Activated effector memory CD4-positive, alpha-beta T cell treated with Interleukin-2 at 50 U/mL for 16 hours (primary cell): ENCODE measurements at places on chromosomes 11 and 22.

DNA sequence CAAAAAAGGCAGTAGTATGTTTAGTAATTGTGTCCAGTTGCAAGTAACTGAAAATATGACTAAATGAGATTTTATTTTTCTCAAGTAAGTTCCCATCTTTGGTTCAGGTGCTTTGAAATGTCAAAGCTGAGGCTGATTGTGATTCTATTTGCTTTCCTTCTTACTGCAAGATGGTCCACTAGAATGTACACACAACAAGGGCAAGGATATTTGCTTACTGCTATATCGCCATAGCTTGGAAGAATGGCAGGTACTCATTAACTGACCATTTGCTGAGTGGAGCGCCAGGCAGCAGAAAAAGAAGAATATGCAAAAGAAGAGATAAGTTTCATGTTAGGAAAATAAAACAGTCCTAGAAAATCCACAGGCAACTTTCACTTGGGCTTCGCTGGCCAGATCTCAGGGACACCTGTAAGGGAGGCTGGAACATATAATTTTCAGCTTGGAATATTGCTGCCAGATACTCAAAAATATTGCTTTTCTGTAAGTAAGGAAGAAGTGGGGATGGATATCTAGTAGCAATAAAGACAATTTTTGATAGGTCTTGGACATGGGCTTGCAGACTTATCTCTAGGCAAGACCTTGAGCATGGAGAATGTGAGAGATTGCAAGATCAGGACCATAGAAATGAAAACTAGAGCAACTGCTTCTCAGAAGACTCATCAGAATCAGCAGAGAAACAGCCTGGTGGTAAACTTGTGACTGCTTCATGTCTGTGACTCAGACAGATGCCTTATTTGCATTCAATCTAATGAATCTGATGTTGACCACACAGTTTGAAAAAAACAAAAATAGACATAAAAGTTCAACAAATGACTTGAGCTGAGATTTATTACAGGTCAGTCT is 44.8 kb upstream of the OR9Q1 start:
- no peak for DNase-seq

DNA sequence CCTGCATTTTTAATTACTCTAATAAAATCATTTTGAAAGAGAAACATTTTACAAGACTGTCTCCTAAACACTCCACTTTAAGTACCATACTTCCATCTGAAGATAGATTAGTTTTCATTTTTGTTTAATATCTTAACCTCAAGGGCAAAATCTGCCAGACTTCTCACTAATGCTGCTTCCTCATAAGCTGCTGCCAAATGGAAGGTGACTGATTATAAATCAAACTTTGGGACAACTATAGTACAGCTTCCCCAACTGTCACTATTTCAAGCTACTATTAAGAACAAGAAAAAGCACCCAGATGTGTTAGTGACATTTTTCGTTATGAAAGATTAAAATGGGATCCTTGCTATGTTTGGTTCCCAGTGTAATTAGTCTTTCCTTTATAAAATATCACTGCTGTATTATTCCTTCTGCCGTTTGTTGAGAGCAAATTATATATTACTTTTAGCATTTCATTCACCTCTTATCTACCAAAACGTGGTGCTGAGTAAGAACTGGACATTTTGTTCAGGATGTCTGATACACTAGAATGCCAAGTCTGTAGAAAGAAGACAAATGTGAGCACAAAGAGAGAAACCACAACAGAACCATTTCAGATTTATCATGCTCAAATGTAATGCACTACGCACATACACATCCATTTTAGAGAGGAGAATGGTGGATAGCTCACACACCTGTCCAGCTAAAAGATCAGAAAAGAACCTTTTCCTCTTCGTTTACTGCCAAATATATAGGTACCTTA is 312.2 kb upstream of the C11orf87 start:
- no peak for DNase-seq

DNA sequence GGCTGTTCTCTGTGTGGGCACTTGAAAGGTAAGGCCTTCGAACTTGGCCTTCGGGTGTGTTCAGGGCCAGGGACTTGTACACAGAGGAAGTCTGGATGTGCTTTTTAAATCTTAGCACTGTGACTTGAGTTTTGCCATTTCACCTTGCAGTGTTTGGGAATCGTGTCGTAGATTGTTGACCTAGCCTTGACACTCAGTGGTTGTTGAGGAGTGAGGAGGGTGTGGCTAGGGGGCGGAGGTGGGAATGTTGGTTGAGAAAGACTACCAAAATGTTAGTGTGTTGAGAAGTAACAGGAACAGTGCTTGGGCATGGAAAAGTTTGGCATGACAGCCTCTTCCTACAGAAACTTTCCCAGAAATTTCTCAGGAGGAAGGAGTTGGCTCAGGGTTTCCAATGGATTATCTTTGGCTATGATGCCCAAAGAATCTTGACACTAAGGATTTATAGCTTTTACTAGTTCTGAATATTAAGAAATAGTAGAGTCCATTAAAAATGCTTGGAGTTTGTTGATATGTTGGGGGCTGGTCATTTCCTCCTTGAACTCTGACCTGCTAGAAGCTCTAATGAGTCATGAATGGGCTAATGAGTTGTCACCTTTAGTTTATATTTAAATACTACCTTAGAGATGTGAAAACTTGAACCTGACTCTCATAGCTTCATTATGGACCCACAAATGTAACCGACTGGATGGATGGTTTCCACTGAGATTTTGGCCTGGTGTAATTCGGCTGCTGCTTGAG is 40.6 kb downstream of the BARX2 start:
- DNase-seq = no peak

DNA sequence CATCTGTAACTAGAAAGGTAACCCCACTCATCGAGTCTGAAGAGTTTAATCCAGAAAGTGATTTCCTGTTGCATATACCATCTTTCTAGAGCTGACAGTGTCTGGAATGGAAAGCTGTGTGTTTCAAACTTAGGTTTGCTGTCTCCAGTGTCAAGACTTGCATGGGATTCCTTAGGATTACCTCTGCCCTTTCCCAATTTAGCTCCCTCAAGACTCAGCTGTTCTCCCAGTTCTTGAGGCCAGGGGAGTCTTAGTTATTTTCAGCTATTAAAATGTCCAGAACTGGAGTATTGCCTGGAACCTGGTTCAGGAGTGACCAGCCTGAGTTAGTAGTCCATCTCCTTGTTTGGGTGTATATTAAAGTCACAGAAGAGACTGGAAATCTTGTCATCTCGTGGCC is 25.0 kb upstream of the LDHA start:
- no peak for DNase-seq

GRCh38 chr11:35856756-35857155 is 87.1 kb upstream of the LDLRAD3 start:
- no peak for DNase-seq

DNA sequence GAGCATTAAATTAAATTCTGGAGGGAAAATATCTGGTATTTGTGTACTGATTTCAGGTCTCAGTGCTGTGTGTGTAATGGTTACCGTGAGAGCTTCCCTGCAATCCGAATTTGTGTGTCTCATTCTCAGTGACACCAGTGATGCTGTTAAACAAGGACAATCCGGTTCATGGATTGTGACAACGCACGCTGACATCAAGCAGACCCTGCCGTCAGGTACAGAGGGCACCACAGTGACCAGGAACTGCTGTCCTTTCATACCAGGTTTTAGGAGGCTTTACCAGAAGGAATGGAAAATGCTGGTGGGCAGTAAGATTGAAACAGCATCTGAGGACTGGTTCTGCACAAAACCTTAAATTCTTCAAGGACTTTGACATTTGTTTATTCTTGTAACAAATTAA is 30.5 kb upstream of the PLET1 start:
- no peak for DNase-seq

- no peak for DNase-seq
These were observed 43.7 kb downstream of the WNT11 start for GRCh38 chr11:76162336-76163288.

DNA sequence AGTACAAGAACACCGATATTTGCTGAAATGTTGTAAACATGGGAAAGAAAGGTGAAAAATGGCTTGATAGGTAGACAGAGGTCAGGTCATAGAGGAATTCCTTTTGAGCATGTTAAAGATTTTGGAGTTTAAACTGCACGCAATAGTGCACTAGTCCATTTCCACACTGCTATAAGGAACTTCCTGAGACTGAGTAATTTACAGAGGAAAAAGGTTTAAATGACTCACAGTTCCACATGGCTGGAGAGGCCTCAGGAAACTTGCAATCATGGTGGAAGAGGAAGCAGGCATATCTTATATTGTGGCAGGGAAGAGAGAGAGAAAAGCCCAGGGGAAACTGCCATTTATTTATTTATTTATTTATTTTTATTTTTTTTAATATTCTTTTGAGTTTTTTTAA is 5.0 kb downstream of the OR10A5 start:
- no peak for DNase-seq

- no peak for DNase-seq
These were observed 28.9 kb upstream of the ACER3 start for GRCh38 chr11:76831686-76832310.

GRCh38 chr11:71065841-71066240 is 186.5 kb downstream of the SHANK2 start:
- no peak for DNase-seq

- peak; percentile 64 for DNase-seq
These were observed at the start of gene PAK1 for GRCh38 chr11:77473801-77474683. Gene PAK1, minus strand, starts transcription at chr11:77474094. Its CDS starts 81,574 bp downstream, at chr11:77392520.

DNA sequence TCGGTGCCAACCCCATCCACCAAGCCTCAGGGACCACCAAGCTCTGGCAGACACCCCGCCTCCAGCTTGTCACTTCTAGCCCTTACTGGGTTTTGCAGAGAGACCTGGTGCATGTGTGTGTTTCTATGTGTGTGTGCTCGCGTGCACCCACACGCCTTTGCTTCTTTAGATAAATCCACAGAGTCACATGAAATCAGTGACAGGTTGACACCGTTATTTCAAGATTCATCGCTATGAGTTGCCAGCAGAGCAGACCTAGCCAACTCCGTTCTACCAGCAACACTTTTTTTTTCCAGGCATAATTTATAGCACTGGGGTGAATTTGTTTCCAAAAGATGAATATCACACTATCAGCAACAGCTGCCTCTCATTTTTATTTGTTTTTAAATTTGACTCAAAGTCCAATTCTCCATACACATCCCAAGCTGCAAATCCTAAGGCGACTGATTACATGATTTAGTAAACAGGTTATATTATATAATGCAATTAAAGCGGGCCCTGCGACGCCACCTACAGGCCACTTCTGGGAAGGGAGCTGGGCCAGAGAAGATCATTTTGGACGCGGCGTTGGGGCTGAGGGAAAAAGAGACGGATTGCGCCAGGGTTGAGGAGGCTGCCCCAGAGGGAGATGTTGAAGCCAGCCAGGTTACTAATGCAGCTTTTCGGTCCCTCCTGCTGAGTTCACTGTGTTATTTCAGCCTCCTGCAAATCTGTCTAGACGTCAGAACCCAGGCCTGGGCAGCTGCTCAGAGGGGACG is 150.5 kb downstream of the FEZ1 start:
- DNase-seq = no peak

- DNase-seq = no peak
These were observed 138.8 kb upstream of the SOX6 start for GRCh38 chr11:16494918-16495691.

GRCh38 chr11:29956076-29956556 is 60.7 kb downstream of the KCNA4 start:
- DNase-seq = no peak

- peak; percentile 36 for DNase-seq
These were observed at the start of gene ZFTA for GRCh38 chr11:63768237-63769041. Gene ZFTA, minus strand, starts transcription at chr11:63768775. Its CDS starts 153 bp downstream, at chr11:63768622.

GRCh38 chr11:2379466-2380174 is 2.5 kb downstream of the CD81 start:
- DNase-seq = no peak

DNA sequence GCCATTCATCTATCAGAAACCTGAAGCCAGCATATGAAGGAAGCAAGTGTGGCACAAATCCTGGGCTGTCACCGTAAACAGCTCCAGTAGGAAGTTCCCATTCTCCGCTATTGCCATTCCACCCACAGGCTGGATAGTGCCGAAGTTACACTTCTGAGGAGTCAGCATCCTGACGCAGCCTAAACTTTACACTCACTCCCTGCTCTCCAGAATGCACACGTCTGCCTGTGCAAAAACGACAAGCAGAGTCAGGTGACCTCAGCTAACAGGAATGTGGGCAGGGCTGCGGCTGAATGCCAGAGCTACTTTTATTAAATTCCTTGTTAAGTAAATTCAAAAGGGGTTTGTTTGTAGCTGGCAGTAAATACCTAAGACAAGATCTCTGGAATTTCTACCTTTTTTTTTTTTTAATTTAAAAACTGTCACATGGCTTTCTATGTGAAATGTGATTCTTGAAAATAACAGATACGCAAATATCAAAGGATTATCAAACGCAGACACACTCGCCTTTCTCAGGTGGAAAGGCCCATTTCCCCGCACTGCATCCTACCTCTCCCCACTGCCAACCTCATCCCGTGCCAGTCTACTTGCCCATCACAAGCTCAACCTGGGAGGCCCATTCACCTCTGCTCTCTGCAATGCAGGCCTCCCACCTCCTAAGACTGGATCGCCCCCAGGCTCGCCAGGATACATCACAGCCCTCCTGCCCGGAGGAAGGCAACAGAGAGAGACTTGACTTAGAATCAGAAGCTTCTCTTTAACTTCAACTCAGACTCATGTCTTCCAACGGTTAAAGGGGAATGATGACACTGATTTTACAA is 33.5 kb downstream of the NFRKB start:
- DNase-seq = no peak

- DNase-seq = no peak
These were observed 84.4 kb downstream of the MED15 start for GRCh38 chr22:20591660-20592310.

DNA sequence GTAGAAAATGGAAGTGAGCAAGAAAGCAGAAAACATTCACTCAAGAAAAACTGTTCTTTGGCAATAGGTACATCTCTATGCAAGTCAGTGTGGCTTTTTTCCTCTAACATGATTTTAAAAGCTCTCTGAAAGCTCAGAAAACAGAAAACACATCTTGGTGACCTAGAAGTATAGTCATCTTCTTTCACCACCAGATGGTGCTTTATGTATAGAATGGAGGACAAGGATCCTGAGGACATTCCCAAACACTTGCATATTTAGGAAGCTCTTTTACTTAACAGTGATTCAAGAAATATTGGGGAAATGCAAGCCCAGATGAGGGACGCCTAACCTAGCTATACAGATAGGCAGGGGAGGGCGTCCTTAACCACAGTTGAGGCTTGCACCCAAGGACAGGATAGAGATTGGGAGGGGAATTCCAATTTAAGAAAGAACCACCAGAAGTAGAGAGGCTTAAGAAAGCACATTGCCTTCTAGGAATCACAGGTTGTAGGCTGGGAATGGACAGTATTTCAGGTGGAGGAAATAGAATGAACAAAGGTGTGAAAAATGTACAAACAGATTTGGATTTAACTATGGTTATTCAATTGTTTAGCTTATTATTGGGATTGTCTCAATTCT is 13.8 kb upstream of the CCDC81 start:
- no peak for DNase-seq

- DNase-seq = no peak
These were observed 54.2 kb downstream of the IRAG1 start for GRCh38 chr11:10639350-10639749.

GRCh38 chr11:83403691-83404389 is 117.7 kb upstream of the CCDC90B start:
- no peak for DNase-seq

DNA sequence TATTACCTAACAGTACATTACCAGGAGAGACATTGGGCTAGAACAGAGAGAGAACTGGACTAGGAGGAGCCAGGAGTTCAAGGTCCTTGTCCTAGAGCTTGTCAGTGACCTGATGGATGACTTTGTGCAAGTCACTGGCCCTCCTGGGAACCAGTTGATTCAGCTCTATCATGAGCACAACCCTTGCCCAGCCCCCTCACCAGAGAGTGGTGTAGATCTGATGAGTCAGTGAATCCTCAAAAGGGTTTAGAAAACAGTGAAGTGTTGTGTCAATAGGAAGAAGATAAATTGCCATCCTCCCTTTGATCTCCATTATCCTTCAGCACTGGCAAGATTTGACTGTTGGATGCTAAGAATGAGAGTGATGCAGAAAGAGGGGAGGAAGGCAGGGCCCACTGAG is 24.3 kb downstream of the NEU3 start:
- no peak for DNase-seq
